ENCODE measurements at places on chromosomes 13 and 19. TPM values are rescaled to one million over a fixed set of nuclear protein-coding genes. Genes with fewer than 3 reads are reported as not detected.

The KEAP1 gene
- total RNA-seq, result 73.6 TPM

DNA sequence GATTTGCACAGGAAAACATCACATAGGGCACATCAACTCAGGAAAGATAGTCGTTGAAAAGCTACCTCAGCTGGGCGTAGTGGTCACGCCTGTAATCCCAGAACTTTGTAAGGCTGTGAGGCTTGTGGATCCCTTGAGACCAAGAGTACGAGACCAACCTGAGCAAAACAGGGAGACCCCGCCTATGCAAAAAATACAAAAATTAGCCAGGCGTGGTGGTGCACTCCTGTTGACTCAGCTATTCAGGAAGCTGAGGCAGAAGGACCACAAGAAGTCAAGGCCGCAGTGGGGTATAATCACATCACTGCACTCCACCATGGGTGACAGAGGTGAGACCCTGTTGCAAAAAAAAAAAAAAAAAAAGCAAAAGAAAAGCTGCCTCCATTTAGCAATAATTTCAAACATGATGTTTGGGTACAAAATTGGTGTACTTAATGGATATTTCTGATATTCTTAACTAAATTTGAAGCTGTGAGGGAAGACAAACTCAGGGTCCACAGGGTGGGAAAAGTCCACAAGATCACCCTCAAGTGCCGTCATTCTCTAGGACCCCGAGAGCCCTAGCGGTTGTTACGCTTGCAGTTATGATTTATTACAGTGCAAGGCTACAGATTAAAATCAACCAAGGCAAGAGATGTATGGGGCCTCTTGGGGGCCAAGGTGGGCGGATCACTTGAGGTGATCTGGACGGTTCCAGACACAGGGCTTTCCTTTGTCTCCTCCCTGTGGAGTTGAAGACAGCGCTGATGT, 42.5 kb upstream of the LDLR start:
- peaks cover 30% of the 10 kb centered on the region for H3K36me3 ChIP-seq
- DNase-seq, result no peak
- no peak overlapping the region for H3K27ac ChIP-seq
- H3K4me3 ChIP-seq, result no peak overlapping the region

DNA sequence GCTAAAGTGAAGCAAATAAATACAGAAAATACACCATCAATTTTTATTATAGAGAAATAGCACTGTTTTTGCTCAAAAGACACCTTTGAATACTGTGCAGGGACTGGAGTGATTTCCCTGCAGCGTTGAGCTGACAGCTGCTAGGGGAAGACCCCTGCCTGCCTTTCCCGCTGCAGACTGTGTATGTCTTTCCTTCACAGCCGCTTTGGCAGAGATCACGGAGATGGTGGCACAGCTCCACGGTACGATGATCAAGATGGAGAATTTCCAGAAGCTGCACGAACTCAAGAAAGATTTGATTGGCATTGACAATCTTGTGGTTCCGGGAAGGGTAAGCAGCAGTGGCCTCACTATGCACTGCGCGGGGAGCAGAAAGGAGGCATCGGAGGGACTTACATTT, 141.5 kb downstream of the STK24 start:
- no peaks in the 10 kb centered on the region for H3K27me3 ChIP-seq
- DNase-seq, result no peak
- no peaks in the 10 kb centered on the region for H3K36me3 ChIP-seq
- no peak overlapping the region for H3K4me3 ChIP-seq

GRCh38 chr13:113814435-113814821, 49.4 kb downstream of the GAS6 start:
- H3K27ac ChIP-seq, result no peak overlapping the region
- H3K4me3 ChIP-seq, result no peak overlapping the region
- no peaks in the 10 kb centered on the region for H3K27me3 ChIP-seq
- H3K4me1 ChIP-seq, result peaks cover 5% of the 10 kb centered on the region
- no peaks in the 10 kb centered on the region for H3K36me3 ChIP-seq

The ZNF320 gene
- 56.3 TPM for total RNA-seq

The PDX1 gene
- total RNA-seq, result not detected

DNA sequence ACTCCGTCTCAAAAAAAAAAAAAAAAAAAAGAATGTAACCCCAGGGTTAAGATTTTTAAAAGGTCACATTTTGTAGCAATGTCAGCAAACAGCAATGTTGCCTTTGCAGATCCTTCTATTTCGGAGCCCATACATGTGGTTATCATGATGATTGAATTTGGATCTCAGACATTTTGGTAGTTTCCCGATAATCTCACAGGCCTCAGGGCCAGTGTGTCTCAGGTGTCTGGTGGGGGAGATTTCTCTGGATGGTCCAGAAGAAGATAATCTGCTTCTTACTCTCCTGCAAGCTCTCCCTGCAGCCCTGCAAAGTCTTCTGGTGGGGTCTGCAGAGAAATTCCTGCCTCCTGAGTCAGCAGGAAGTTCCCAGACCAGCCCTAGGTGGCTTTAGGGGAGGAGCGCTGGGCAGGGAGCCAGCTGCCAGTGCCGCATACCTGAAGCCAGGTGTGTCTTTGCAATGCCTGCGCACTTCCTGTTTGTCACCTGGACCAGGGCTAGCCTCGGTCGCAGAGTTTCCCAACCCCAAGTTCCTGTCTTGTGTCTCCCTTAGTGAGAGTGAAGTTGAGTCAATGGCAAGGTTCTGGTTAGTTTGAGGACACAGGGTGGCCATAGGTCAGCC, 1.4 kb downstream of the SH2D3A start:
- H3K27ac ChIP-seq, result no peak overlapping the region
- H3K36me3 ChIP-seq, result no peaks in the 10 kb centered on the region
- no peak overlapping the region for H3K4me3 ChIP-seq
- H3K4me1 ChIP-seq, result no peaks in the 10 kb centered on the region
- DNase-seq, result no peak
